ENCODE measurements at places on chromosomes 4 and X.

GRCh38 chr4:184763150-184763780 is 29.4 kb upstream of the CENPU start:
- DNase-seq = no peak

GRCh38 chr4:143435955-143436354 is 77.5 kb upstream of the SMARCA5 start:
- DNase-seq = no peak

DNA sequence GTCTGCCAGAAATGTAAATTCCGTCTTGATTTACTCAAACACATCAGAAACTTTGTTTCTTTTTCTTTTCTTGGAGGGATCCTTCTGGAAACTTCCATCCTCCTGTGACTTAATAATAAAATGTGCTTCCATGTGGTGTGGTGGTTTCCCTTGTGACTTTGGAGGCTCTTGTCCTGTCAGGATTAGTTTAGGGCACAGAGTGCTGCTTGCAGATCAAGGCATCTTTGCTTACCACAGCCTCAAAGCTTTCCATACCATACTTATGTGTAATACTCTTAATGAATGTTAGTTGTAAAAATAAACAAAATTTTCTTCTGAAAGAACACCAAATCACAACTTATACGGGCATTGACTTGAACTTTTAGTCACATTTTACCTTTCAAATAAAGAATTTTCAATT is 27.4 kb downstream of the GBA3 start:
- no peak for DNase-seq

- DNase-seq = no peak
Measured at GRCh38 chr4:98728433-98728832, 70.0 kb upstream of the TSPAN5 start.

DNA sequence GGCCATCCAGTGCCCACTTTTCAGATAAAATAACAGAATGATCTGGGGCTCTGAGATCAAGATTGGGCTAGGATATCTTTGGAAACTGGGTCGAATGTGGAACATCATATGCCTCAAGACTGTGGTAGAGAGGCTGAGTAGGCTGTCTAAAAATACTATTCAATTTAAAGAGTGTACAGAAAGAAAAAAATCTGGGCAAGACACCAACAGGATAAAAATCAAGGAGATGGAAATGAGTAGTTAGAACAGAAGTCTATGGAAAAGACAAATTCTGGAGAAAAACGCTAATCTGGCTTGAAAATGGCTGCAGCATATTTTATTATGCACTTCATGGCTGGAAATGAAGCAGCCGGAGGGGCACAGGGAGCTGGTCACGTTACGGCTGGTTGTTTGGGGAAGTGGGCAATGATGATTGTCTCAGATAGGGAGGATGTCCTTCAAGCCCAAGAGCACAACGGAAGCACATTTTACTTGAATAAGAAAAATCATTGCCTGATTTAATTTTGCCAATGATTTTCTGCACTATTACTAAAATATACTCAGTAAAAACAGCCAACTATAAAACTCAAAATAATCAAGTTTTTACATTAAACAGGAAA is 27.1 kb upstream of the MAPK10 start:
- no peak for DNase-seq

DNA sequence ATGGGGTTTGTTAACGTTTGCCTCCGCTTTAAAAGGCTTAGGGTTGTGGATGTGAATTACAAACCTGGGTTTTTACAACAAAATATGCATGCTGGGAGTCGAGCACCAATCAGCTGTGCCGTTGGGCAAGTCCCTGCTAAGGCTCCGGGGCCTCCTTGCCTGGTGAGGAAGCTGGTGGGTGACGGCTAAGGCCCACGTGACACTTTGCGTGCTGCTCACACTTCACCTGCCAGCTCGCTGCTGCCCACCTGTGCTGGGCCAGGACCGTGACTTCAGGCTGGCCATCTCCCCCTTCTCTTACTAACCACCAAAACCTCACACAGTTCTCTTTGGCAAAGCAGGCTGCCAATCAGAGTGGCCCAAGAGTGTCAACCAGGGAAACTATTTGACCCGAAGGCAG is 178.3 kb downstream of the AFAP1 start:
- no peak for DNase-seq

GRCh38 chr4:3244002-3244401 is 5.0 kb upstream of the MSANTD1 start:
- DNase-seq = no peak

All from C1 segment of cervical spinal cord (tissue), 14 donors.